Adrenal gland (tissue), 19 donors: ENCODE measurements at places on chromosomes 16 and 17. TPM values are rescaled to one million over a fixed set of nuclear protein-coding genes. Genes with fewer than 3 reads are reported as not detected.

DNA sequence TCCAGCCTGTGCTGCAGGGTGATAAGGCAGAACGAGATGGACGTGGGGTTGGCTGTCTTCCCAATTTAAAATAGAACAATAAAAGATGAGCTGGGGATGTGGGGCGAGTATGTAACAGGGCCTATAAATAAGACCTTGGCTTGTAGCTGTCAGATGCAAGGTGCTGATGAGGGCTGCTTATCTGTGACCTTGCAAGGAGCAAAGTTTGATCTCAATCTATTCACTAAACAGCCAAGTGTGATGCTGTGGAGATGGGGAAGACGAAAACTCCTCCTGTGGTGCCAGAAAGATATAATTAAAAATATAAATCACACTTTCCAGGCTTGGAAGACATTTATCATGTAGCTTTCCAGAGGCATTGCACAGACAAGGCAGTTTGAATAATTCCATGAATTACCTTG, 26.7 kb upstream of the TEX2 start:
- no peak overlapping the region for H3K27ac ChIP-seq
- no peak overlapping the region for H3K4me3 ChIP-seq
- no peaks in the 10 kb centered on the region for H3K27me3 ChIP-seq
- H3K36me3 ChIP-seq: no peaks in the 10 kb centered on the region
- DNase-seq: no peak

DNA sequence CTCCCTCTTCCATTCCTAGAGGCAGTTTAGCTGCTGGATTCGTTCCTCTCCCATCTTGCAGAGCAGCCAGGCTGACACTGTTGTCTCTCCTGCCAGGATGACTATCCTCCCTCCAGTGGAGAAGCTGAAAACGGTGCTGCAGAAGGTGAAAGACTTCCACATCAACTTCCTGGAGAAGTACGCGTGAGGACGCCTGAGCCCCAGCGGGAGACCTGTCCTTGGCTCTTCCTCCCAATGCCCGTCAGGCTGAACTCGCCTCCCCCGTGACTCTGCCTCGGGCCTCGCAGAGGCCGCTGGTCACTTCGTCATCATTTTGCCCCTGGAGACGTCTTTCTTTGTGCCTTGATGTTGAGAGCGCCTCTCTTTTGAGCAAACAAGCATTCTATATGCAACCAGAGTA, 44.6 kb downstream of the GPT2 start:
- H3K27ac ChIP-seq: no peak overlapping the region
- H3K27me3 ChIP-seq: no peaks in the 10 kb centered on the region
- no peaks in the 10 kb centered on the region for H3K36me3 ChIP-seq

DNA sequence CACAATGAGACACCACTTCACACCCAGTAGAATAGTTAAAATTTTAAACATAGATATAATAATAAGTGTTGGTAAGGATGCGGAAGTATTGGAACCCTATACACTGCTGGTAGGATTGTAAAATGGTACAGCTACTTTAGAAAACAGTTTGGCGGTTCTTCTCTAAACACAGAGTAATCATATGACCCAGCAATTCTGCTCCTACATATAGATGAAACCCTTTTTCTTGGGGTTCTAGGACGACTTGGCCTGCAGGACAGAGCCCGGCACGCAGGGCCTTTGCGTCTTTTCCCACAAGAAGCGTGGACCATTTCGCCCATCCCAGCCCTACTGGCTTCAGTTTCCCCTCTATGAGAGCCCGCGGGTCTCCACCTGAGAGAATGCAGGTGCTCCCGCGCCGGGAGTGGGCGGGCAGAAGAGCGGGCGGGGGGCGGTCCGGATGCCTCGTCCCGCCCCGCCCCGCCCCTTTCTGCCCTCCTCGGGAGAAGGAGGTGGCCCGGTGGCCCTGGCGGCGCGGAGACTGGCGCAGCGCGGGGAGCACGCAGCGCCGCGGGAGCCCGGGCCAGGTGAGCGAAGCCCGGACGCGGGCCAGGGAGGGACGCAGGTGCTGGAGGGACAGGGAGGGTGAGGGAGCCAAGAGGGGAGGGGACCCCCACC, at the start of gene SDR42E2:
SDR42E2 (plus strand) TSS at position 508 of the 657 bp plus-strand sequence. CDS start 3,077 bp downstream, outside the sequence.
- no peak within 1 kb of the TSS for H3K4me3 ChIP-seq
- no peaks in the 10 kb centered on the region for H3K36me3 ChIP-seq
- H3K4me1 ChIP-seq: no peaks in the 10 kb centered on the region
- H3K27me3 ChIP-seq: peaks cover 16% of the 10 kb centered on the region
- H3K27ac ChIP-seq: no peak within 1 kb of the TSS

DNA sequence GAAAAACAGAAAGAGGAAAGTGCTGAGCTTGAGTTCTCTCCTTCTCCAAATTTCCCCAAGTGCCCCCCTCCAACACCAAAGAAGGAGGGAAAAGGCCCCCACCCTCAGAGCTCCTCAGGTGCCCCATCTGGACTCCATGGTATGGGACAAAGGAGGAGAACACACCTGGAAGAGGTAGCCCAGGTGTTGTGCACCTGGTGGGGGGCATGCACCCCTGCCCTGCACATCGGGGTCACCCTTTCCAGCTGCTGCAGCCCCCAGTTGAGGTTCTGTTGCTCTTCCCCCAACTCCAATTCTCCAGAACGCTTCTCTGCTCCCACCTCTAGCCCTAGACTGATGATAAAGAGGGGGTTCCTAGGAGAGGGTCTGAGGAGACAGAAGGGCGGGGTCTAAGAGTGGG, 3.0 kb upstream of the COL1A1 start:
- H3K4me1 ChIP-seq: peaks cover 3% of the 10 kb centered on the region
- no peaks in the 10 kb centered on the region for H3K36me3 ChIP-seq
- DNase-seq: no peak

DNA sequence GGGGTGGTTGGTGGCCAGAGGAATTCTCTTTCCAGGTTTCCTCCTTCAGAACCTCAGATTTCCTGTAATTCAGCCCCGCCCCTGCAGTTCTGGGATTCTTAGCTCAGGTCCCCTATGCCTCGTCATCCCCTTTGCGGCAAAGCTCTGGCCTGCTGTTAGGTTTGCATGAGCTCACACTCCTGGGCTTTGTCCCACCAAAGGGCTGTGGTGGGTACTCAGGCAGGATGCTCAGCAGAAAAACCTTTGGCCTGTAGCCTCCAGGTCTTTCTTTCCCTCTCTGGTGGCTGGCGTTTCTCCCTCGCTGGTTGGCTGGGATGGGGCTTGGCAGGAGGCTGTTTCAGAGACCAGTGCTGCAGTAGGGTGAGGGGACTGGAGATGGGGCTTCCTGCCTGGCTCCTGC, 9.6 kb upstream of the PLEKHG4 start:
- H3K4me1 ChIP-seq: no peaks in the 10 kb centered on the region
- no peak overlapping the region for H3K27ac ChIP-seq
- H3K27me3 ChIP-seq: no peaks in the 10 kb centered on the region
- DNase-seq: no peak

GRCh38 chr17:56172517-56172982, 19.3 kb downstream of the ANKFN1 start:
- no peaks in the 10 kb centered on the region for H3K27me3 ChIP-seq
- H3K4me1 ChIP-seq: no peaks in the 10 kb centered on the region
- H3K27ac ChIP-seq: no peak overlapping the region
- H3K4me3 ChIP-seq: no peak overlapping the region
- DNase-seq: no peak
- no peaks in the 10 kb centered on the region for H3K36me3 ChIP-seq

DNA sequence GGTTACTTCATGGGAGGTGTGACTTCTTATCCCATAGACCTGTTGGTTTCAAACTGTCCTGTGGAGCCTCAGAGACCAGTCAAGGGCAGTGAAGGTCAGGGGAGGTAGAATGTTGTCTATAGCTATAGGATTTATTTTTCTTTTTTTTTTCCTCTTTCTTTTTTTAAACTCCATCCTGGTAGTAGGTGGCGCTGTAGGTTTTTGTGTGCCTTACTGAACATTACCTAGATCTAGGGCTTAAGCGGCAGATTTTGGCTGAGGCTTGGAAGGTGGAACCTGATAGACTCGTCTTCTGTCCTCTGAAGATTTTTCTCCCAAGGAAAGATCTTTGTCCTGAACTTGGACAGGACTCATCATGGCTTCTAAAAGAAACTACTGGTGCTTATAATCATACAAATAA, 8.2 kb upstream of the LASP1NB start:
- peaks cover 7% of the 10 kb centered on the region for H3K4me1 ChIP-seq
- DNase-seq: no peak
- no peak overlapping the region for H3K4me3 ChIP-seq
- H3K27ac ChIP-seq: no peak overlapping the region
- H3K27me3 ChIP-seq: no peaks in the 10 kb centered on the region

The KCNJ12 gene
- 2.1 TPM for total RNA-seq

The HAP1 gene
- 2.1 TPM for total RNA-seq

The EVPL gene
- not detected for total RNA-seq
